Activated CD8-positive, alpha-beta memory T cell treated with anti-CD3 and anti-CD28 coated beads for 4 hours (primary cell): ENCODE measurements at places on chromosomes 6 and 20.

GRCh38 chr6:47086051-47086770 lies 44.1 kb upstream of the ADGRF1 start:
- DNase-seq = no peak

DNA sequence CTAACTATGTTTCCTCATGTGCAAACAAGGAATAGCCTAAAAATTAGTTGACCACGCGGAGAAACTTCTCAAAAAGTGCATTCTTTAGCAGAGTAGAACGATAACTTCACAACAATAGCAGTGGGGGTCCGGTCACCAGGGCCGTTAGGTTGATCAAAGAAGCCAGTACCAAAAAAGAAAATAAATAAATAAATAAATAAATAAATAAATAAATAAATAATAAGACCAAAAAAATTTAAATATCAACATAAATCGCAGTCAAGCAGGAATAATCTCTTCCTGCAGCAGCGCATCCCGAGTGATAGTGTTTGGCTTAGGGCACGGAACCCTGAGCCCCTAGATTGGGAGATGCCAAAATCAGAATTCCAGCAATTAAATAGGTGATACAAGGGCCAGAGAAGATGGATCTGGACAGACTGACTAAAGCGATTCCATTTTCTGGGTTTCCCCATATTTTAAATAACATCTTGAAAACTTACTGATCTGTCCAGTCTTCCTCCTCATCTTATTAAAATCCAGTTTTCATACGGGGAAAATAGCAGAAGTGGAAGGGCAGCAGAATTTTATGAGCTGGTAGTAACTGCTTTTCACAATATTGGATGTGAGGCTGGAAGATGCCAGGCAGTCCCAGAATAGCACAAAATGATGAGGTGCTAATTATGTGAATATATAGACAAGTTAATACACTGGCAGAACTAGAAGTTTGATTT lies 4.4 kb upstream of the OLIG3 start:
- no peak for DNase-seq

- no peak for DNase-seq
Measured at GRCh38 chr6:57069920-57070331, 20.1 kb upstream of the ZNF451 start.

- no peak for DNase-seq
Measured at GRCh38 chr6:10391799-10392198, 23.1 kb downstream of the TFAP2A start.

DNA sequence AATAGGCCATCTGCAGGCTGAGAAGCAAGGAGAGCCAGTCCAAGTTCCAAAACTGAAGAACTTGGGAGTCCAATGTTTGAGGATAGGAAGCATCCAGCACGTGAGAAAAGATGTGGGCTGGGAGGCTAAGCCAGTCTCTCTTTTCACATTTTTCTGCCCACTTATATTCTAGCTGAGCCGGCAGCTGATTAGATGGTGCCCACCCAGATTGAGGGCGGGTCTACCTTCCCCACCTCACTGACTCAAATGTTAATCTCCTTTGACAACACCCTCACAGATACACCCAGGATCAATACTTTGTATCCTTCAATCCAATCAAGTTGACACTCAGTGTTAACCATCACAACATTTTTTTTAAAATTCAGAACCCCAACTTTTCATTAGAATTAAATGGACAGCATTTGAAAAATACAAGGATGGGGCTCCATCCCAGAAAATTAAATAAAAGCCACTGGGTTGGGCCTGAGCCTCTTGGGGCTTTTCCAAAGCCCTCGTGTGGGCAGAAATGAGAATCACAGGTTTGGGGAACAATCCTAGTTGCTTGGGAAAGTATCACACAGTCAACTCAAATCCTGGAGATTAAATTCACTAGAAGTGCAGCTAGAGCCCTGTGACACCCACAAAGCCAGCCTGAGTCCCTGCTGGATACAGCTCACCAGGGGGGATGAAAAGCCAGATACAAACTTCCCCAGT lies 2.2 kb downstream of the CLDN20 start:
- no peak for DNase-seq

- no peak for DNase-seq
Measured at GRCh38 chr6:83199863-83200225, 6.7 kb downstream of the RWDD2A start.

- DNase-seq = no peak
Measured at GRCh38 chr6:136706430-136706829, 85.8 kb downstream of the MAP3K5 start.
